ENCODE measurements at places on chromosomes 2 and 18. TPM values are rescaled to one million over a fixed set of nuclear protein-coding genes. Genes with fewer than 3 reads are reported as not detected.

The IL36RN gene
- total RNA-seq: 73.9 TPM

The GNAL gene
- 17.1 TPM for total RNA-seq

DNA sequence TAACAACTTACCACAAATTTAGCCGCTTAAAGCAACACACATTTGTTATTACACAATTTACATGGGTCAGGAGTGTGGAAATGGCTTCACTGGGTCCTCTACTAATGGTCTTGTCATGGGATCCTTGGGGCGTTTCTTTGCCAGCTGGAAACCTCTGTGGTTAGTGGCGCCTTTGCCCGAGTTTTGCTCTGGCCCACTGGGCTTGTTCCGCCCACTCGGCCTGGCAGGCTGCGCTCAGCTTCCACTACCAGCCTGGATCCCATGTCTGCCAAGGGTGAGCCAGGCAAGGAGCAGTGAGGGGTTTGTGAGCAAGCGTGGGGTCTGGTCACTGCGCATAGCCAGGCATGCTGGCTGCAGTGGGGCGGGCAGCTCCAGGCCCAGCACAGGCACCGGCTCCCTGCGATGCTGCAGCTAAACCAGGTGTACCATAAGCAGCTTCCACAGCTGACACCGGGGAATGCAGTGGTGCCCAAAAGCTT is 16.2 kb upstream of the MBD2 start:
- peak; percentile 65 for DNase-seq

GRCh38 chr2:229800997-229801754 is 86.8 kb upstream of the DNER start:
- peak; percentile 64 for DNase-seq

The TIGD1 gene
- total RNA-seq: 4.6 TPM

GRCh38 chr2:208415255-208415654 is 8.7 kb downstream of the PTH2R start:
- no peak for DNase-seq

DNA sequence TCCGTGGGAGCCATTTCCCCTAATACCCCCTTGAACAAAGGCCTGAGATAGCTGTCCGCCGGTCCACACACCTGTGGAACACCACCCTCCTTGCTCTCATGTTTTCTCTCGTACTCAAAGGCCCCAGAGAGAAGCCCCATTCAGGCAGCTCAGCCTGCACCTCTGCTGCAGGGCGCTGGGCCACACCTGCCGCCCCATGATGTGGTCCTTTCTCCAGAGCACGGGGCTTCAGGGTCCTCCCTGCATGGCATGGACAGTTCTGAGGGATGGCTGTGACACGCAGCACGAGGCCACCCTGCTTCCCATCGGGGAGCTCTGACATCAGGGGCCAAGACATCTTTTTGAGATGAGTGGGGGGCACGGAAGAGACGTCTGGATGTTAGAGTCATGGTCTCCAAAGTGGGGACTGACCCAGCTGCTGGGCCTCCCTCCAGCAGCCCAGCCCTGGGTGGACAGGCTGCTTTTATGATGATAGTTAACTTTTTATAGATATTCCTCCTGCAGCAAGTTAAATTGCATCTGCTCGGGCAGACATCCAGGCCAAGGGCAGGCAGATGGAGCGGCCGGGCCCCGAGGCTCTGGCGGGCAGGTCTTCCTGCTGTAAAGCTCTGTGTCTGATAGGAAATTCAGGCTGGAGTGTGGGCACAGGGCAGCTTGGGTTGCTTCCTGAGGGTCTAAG is 56.7 kb downstream of the SDC1 start:
- DNase-seq: peak; percentile 50

All from suprapubic skin (tissue), 4 donors.